ENCODE measurements at places on chromosomes 13 and 19.

GRCh38 chr13:98819382-98820010 is 67.0 kb upstream of the SLC15A1 start:
- ATAC-seq, result no peak

DNA sequence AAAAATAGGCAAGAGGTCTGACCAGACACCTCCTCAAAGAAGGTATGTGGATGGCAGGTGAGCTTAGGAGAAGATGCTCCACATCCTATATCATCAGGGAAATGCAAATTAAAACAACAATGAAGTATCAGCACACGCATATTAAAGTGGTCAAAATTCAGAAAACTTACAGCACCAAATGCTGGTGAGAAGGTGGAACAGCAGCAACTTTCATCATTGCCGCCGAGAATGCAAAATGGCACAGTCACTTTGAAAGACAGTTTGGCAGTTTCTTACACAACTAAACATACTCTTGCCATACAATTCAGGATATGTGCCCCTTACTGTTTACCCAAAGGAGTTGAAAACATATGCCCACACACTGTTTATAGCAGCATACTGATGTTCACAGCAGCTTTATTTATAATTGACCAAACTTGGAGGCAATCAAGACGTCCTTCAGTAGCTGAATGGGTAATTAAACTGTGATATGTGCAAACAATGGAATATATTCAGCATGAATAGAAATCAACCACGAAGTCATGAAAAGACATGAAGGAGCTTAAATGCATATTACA is 22.5 kb downstream of the OR10H4 start:
- ATAC-seq, result no peak

- ATAC-seq, result no peak
Observed at GRCh38 chr19:14563590-14563926, 8.3 kb downstream of the NDUFB7 start.

DNA sequence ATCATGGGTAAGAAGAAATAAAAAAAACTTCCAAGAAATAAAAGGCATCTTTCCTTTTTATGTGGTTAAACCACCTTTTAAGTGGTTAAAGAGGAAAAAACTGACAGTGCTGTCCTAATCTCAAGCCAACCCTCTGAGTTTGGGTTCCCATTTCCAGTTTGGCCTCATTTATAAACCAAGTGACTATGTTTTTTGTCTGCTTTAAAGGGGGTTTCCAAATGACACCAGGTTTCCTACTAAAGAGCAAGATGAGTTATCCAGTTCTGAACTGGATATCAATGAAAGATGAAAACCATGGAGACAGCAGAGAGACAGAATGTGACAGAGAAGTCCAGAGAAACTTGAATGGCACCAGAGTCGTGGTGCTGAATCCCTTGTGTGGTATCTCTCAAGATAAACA is 251.5 kb downstream of the ABCC4 start:
- ATAC-seq, result no peak

DNA sequence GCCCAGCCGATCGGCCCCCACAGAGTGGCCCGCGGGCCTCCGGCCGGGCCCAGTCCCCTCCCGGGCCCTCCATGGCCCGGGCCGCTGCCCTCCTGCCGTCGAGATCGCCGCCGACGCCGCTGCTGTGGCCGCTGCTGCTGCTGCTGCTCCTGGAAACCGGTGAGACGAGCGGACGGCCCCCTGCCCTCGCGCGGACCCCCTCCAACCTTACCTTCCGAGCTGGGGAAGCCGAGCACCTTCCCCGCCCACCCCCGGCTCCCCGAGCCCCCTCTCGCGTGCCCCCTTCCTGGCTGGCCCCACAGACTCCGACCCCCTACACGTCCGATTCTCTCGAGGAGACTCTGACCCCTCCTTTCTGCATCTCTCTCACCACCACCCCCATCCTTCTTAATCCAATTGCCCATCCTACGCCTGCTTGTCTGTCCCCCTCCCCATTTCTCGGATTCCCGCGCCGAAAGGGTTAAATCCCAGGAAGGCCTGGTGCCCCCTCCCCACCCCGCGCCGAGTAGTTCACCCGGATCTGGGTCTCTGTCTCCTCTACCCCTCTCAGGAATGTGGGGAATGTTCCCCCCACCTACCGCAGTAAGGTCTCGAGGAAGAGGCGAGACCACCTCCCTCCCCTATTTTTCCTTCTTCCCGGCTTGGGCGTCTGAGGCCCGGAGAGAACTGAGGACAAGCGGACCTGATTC is 502 bp downstream of the NECTIN2 start:
- ATAC-seq, result no peak

DNA sequence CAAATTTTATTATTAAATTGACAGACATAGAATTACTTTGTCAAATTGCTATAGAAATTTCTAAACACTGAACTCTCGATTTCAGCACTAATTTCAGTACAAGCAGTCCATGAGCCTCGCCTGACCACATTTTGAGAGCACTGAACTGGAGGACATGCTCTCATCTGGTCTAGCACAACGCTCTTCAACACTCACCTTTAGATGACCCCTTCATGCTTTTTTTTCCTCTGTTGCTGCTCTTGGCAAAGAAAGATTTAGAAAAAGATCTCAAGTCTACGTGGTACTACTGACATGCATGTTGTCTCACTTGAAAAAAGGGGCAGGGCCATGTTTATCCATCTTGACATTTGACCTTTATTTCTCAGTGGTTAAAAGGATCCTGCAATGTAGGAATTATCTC is 981.5 kb downstream of the DIAPH3 start:
- ATAC-seq, result no peak

DNA sequence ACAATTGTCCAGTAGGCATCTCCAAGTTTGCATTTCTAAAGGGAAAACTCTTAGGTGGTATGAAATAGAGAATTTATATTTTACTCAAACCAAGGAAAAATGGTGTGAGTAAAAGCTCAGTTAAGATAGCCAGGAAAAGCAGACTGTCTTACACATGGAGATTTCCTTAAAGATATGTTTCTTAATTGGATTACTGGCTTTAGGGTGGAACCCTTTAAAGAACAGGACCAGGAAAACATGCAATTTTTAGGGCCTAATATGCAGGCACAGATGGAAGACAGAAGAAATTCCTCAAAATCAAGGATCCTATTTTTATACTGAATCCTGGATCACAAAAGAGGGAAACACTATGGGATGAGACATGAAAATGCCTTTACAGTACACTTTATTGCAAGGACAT is 100.3 kb upstream of the PCDH17 start:
- no peak for ATAC-seq

- ATAC-seq, result no peak
Observed at GRCh38 chr13:85694992-85695391, 104.2 kb downstream of the SLITRK6 start.

DNA sequence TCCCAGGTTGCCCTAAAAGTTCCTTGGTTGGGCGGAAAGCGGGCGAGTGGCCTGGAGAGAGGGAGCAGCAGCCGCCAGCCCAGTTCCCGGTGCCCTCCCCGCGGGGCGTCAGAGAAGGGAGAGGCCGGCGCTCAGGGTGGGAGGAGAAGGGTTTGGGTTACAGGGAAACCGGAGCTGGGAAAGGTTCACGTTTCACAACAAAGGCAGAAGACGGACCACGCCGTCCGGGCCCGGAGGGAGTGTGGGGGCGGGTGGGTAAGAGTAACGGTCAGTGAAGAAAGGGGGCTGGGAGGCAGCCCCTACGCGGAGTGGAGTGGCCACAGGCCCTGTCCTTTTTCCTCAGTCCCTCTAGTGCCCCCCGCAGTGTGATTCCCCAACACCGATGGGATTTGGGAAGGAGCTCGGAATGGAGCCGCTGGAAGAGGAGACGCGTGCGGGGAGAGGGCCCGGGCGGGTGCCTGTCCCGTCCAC is 1.6 kb downstream of the SIX5 start:
- ATAC-seq, result no peak

- ATAC-seq, result no peak
Observed at GRCh38 chr13:66803808-66804456, 426.2 kb downstream of the PCDH9 start.

- no peak for ATAC-seq
Observed at GRCh38 chr19:23969630-23970029, 54.9 kb downstream of the ZNF726 start.

GRCh38 chr13:36919171-36919832 is 736 bp downstream of the SMAD9 start:
- no peak for ATAC-seq

GRCh38 chr13:95714142-95714832 is 37.3 kb downstream of the DNAJC3 start:
- ATAC-seq, result no peak

DNA sequence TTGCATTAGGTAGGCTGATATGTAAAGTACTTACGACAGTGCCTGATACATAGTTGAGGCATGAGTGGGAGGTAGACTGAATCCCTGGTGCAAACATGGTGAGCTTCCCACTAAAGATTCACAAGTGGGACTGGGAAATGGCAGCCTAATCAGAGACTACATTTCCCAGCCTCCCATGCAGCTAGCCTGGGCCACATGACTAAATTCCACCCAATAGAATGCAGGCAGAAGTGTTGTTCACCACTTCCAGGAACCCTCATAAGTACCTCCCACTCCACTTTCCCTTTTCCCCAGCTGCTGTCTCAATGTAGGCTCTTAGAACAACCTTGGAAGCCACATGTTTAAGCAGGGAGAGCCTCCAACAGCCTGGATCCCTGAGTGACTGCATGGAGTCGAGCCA is 104.9 kb downstream of the CACNA1A start:
- ATAC-seq, result no peak

- no peak for ATAC-seq
Observed at GRCh38 chr13:105426441-105426840, 1109.0 kb downstream of the EFNB2 start.

DNA sequence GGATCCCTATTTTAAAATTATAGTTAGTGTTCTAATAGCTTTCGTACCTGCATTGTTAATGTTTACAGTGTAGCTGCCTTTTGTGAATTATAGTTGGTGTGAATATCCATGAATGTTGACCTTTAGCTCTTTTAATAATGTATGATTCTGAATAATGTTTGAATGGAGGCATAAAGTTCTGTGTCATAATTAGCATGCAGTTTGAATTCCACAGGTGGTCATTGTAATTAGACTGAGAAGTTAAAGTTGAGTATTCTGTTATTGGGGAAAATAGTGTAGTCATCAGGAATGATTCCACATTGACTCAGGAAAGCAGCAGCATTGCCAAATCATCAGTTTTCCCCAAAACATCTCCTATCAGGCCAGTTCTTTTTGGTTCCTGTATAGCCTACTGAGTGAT is 12.1 kb downstream of the GPR18 start:
- no peak for ATAC-seq

DNA sequence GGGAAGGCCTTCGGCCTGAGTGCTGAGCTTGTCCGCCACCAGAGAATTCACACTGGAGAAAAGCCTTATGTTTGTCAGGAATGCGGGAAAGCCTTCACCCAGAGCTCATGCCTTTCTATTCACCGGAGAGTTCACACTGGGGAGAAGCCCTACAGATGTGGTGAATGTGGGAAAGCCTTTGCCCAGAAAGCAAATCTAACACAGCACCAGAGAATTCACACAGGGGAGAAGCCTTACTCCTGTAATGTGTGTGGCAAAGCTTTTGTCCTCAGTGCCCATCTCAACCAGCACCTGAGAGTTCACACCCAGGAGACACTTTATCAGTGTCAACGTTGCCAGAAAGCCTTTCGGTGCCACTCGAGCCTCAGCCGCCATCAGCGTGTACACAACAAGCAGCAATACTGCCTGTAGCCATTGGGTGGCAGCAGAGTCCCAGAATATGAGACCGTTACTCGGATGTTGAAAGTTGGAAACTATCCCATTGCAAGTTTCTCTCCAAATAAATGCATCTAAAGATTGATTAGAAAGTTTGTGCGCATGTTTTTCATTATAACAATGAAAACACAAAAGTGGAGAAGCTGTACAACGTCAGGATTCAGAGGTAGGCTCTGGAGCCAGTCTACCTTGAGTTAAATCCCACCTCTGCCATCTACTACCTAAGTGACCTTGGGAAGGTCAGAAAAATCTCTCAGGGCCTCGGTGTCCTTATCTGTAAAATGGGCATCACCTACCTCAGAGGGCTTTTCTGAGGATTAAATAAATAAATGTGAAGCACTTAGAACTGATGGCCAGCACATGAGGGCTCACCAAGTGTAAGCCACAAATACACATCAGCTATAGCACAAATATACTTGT is 21.1 kb downstream of the ZNF473 start:
- ATAC-seq, result no peak

- ATAC-seq, result peak; percentile 53
Observed at GRCh38 chr19:4284176-4284958, 5.3 kb downstream of the SHD start.

GRCh38 chr19:12899891-12900518 is 9.0 kb downstream of the GCDH start:
- peak; percentile 88 for ATAC-seq

DNA sequence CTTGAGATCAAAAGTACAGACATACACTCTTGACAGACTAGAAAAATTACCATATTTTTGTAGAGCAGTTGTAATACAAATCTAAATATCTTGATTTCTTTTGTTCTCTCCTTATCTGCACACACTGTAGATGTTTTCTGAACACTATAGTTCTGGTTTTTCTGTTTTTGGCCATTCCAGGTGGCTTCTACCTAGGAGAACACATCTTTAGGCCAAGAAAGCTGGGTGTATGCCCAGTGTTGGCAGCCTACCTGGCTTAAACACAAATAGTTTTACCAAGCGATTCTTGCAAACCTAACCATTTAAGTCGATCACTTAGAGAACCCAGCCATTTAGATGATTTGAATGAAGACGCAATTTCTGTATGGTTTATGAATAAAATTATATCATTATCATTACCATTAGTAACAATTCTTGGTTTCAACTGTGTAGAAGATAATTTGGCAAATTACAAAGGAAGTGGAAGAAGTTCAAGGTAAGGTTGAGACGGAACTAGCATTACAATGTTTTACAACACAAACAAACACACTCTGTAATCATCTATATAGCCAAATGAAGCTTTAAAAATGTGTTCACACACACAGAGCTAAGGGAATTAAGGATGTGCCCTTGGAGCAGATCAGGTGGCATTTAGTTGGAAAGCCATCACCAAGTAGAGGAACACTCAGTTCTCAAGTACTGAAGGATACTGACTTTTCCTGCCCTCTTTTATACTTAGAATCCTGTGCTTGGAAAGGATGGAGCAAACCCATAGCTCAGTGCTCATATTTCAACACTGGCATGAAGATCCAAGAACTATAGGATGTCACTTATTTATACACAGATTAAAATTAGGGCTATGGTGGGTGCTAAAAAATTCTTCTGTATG is 36.2 kb downstream of the ERCC5 start:
- no peak for ATAC-seq

- no peak for ATAC-seq
Observed at GRCh38 chr19:47729468-47729798, 15.9 kb upstream of the NOP53 start.

Measured in stimulated activated memory B cell treated with anti-CD40 and anti-IgM and Interleukin-4, amounts not matched to agents 10 μg/mL and 1 μg/mL and 100 μg/mL, for 72 hours (primary cell).